Stimulated activated CD4-positive, alpha-beta T cell treated with anti-CD3 and anti-CD28 coated beads, Interleukin-15, amount 100 ng/mL, for 1 hour (primary cell): ENCODE measurements at places on chromosomes 3 and 15.

DNA sequence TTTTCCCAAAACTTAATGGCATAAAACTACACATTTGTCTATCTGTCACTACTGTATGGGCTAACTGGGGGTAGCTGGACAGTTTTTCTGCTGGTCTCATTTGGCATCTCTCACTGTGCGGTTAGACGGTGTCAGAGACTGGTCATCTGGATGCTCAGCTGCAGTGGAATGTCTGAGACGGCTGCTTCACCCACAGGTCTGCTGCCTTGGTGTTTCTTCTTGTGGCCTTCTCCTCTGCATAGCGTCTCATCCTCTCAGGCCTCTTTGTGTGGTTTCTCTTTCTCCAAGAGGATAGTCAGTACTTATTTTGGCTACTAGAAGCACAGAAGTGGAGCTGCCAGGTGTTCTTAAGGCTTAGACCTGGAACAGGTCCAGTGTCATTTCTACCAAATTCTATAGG, 35.9 kb upstream of the GOLGA6L9 start:
- no peak for DNase-seq

DNA sequence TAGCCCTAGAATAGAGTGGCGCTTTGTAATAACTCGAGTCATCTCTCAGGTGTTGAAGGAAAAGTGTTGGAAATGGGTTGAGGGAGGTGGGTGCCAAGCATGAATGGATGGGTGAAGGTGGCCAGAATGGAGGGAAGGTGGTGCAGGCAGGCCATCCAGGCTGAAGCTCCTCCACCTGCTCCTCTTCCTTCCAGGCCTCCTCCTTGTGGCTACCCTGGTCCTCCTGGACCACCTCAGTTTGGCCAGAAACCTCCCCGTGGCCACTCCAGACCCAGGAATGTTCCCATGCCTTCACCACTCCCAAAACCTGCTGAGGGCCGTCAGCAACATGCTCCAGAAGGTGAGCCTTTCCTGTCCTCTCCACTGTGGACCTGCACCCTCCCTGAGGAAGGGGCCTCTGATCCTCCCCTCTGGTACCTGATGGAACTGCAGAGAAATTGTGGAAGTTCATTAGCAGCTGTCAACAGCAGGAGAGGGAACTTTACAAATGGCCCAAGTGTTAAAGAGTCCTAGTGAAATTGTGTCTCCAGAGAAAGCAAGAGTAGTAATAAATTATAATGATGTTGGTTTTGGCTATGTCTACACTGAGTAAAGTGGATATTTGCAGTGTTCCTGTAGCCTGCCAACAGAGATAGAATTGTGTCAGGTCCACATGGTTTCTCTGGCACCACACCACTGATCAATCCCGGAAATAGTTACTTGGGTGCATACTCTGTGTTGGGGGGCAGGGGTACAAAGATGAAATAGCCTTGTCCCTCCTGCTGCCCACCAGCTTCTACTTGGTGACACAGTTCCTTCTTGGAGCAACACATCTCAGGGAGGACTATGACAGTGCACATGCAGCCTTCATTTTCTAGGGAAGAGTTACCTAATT, 1.6 kb downstream of the IL12A start:
- no peak for DNase-seq

DNA sequence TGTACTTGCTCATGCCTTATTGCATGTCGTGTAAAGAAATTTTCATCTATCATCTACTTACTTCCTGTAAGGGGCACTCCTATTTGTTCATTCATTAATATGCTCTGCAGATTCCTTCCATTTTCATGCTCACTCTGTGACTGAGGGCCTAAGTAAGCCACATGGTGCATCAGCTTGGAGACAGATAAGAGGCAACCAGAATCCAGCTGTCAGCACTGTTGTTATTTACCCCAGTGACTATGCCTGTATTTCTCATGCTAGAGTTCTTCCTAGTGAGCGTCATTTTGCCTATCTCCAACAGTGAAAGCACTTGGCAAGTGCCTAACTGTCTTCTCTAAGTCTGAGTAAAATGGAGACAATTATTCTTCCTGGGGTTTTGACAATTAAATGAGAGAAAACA, 124.8 kb upstream of the ABI3BP start:
- DNase-seq = no peak

GRCh38 chr15:70271422-70272088, 173.8 kb upstream of the TLE3 start:
- no peak for DNase-seq

DNA sequence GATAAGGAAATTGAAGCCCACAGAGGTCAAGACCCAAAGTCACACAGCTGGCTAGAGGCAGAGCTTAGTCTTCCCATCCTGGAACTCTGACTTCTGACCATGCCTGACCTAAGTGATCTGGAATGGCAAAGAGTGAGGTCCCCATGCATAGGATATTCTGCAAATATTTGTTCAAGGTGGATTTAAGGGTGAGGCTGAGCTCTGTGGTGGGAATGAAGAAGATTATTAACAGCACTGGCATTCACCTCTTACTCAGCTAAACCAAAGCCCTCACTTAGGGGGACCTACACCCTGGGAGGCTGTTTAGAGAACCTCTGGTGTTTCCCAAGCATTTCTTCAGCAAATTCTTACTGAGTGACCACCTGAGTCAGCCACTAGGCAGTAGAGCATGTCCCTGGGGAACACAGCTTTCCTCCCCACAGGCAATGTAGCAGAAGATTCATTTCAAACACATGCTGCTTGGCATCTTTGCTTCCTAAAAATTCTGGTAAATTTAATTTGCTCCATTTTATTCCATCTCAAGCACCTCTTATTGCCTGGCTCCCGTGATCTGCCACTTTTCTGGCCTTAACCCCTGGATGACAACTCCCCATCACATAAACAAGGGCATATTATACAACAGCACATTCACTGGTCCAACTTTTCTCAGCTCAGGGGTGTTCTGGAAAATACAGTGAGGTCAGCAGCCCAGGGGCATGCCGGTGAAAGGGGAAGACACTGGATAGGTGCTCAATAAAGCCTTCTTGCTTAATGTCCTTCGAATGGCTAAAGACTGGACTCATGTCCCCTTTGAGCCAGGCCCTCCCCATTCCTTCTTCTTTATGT, 176.0 kb downstream of the ABHD5 start:
- DNase-seq = no peak

GRCh38 chr3:164375995-164376394, 702.3 kb downstream of the SI start:
- DNase-seq = no peak

GRCh38 chr15:74403588-74403919, 30.2 kb downstream of the SEMA7A start:
- no peak for DNase-seq

GRCh38 chr3:23166845-23167244, 36.3 kb upstream of the UBE2E2 start:
- DNase-seq = no peak

DNA sequence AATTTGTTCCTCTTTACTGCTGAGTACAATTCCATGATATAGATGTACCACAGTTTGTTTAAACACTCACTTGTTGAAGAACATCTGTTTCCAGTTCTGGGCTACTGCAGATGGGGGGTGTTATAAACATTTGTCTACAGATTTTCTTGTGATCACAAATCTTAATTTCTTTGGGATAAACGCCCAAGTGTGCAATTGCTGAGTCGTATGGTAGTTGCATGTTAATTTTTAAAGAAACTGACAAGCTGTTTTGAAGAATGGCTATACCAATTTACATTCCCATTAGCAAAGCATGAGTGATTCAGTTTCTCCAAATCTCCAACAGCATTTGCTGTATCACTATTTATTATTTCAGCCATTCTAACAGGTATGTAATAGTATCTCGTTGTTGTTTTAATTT, 242.0 kb upstream of the MRPL3 start:
- DNase-seq = no peak

GRCh38 chr3:174441588-174442301, 417.4 kb upstream of the NAALADL2 start:
- no peak for DNase-seq

DNA sequence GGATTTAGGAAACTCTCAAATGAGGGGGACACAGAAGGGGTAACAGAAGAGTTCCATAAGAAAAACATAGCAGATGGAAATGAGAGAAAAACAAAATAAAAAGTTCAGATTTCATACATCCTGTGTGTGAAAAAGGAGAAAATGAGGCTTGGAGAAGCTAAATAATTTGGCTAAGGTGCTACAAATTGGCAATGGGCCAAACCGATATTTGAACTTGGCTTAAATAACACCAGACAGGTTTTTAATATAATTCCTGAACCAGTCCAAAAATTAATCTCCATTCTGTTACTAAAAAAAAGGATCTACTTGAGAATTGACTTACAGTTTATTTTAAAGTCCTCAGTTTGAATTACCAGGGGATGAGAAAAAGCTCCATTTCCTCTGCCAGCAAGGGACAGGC, 342.9 kb upstream of the DPH6 start:
- no peak for DNase-seq
